ENCODE measurements at places on chromosomes 4 and X. TPM values are rescaled to one million over a fixed set of nuclear protein-coding genes. Genes with fewer than 3 reads are reported as not detected.

The PCYT1B gene
- polyA plus RNA-seq = not detected

GRCh38 chr4:168480931-168481611, 779 bp upstream of the DDX60L start:
- H3K4me1 ChIP-seq = peaks cover 67% of the 10 kb centered on the region
- H3K27ac ChIP-seq = peak overlapping the region; percentile 98
- H3K4me3 ChIP-seq = peak overlapping the region; percentile 81
- no peaks in the 10 kb centered on the region for H3K36me3 ChIP-seq
- H3K27me3 ChIP-seq = no peaks in the 10 kb centered on the region

The ADH4 gene
- not detected for polyA plus RNA-seq

The SLIT2 gene
- polyA plus RNA-seq = not detected

GRCh38 chrX:23451266-23451665, 116.6 kb downstream of the PTCHD1 start:
- no peaks in the 10 kb centered on the region for H3K4me1 ChIP-seq
- H3K27ac ChIP-seq = no peak overlapping the region
- no peaks in the 10 kb centered on the region for H3K27me3 ChIP-seq
- no peak overlapping the region for H3K4me3 ChIP-seq
- H3K36me3 ChIP-seq = no peaks in the 10 kb centered on the region

GRCh38 chrX:68428431-68428830, 4.9 kb downstream of the OPHN1 start:
- DNase-seq = no peak
- H3K36me3 ChIP-seq = no peaks in the 10 kb centered on the region
- H3K27ac ChIP-seq = no peak overlapping the region
- peaks cover 9% of the 10 kb centered on the region for H3K4me1 ChIP-seq

The ASMT gene
- polyA plus RNA-seq = 0.69 TPM

DNA sequence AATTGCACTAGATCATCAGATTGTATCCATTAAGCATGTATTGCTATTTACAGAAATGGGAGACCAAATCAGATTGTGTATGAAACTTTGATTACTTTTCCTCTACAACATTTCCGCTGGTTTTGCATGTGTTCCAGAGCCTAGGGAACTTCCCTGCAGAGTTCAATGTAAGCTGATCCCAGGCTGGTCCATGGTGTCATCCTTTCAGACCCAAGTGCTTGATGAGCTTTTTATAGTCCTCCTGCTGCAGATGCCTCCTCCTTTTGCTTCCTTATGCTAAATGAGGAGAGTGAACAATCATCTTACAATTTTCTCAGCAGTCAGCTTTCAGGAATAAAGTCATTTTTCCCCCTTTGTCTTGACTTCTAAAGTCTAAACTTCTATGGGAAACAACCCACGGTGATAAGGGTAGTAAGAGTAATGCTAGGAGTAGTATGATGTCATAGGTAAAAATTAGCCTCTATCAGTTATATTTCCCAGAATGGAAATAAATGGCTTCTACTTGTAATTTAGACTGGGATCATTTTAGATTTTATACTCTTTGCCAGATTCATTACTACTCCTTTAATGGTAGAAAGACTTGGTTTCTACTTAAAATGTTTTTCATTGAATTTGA, 55.1 kb upstream of the SLC4A4 start:
- H3K27me3 ChIP-seq = peaks cover 19% of the 10 kb centered on the region
- no peak overlapping the region for H3K4me3 ChIP-seq
- H3K36me3 ChIP-seq = no peaks in the 10 kb centered on the region
- no peaks in the 10 kb centered on the region for H3K4me1 ChIP-seq

The SUV39H1 gene
- polyA plus RNA-seq = 2.9 TPM

GRCh38 chrX:47605024-47605423, 14.6 kb downstream of the SYN1 start:
- peak; percentile 16 for DNase-seq
- no peak overlapping the region for H3K4me3 ChIP-seq

- no peaks in the 10 kb centered on the region for H3K27me3 ChIP-seq
- H3K36me3 ChIP-seq = no peaks in the 10 kb centered on the region
- DNase-seq = no peak
These were observed 37.6 kb downstream of the KIT start for GRCh38 chr4:54695337-54695736.

DNA sequence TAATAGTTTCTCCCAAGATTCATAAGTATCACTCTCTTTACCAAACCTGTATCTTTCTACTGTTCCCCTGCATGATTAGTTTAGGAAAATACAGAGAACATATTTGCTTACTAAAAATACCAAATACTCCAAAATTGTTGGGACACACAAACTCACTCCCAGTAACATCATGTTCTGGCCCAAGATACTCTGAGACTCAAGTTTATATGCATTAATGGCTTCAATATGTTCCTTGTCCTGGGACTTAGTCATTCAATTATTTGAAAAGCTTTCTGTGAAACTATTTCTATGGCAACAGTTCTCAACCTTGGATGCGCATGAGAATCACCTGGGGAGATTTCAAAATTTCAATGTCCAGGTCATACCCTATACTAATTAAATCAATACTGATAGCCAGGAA, 138.9 kb upstream of the PTCHD1 start:
- no peak for DNase-seq
- no peak overlapping the region for H3K27ac ChIP-seq
- no peaks in the 10 kb centered on the region for H3K4me1 ChIP-seq

The TMPRSS11B gene
- not detected for polyA plus RNA-seq

- no peak overlapping the region for H3K27ac ChIP-seq
- H3K4me3 ChIP-seq = no peak overlapping the region
- no peaks in the 10 kb centered on the region for H3K4me1 ChIP-seq
- no peaks in the 10 kb centered on the region for H3K27me3 ChIP-seq
These were observed 427.4 kb downstream of the RAB28 start for GRCh38 chr4:13056630-13057189.
